Stimulated activated CD8-positive, alpha-beta memory T cell treated with anti-CD3 and anti-CD28 coated beads, Interleukin-15, amount 100 ng/mL, for 48 hours (primary cell): ENCODE measurements at places on chromosomes 7 and 10.

- no peak for DNase-seq
Measured at GRCh38 chr7:129771201-129771927, 159.8 kb downstream of the NRF1 start.

GRCh38 chr7:27973625-27974024 lies 207.0 kb downstream of the JAZF1 start:
- no peak for DNase-seq

- DNase-seq, result no peak
Measured at GRCh38 chr10:50480054-50481007, 143.4 kb downstream of the SGMS1 start.

- DNase-seq, result no peak
Measured at GRCh38 chr7:129556607-129557133, 54.3 kb downstream of the SMKR1 start.

GRCh38 chr7:134910968-134911367 lies 75.3 kb upstream of the AGBL3 start:
- DNase-seq, result no peak

- DNase-seq, result no peak
Measured at GRCh38 chr7:110283056-110283455, 807.9 kb upstream of the LRRN3 start.

DNA sequence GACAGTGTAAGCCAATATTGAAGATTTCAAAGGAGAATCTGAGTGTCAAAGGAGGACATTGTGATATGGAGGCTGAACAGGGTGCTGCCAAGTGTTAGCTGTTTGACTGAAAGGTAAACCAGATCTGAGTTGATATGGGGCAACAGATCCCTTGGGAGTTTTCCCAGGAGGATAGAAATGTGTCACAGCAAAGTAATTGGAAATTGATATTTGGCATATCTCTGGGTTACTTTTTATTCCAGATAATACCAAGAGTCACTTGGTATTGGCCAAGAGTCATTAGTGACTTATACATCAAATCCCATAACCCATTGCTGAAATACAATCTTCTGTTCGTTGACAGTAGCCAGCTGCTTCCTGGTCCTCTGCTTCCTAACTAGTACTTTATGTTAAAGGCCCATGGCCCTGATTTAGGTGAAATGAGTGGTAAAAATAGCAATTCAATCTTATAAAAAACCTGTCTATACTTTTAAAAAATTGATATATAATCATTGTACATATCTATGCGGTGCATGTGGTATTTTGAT lies 922.9 kb downstream of the LRMDA start:
- no peak for DNase-seq

- DNase-seq, result no peak
Measured at GRCh38 chr10:101103430-101103829, 27.7 kb upstream of the TLX1 start.

DNA sequence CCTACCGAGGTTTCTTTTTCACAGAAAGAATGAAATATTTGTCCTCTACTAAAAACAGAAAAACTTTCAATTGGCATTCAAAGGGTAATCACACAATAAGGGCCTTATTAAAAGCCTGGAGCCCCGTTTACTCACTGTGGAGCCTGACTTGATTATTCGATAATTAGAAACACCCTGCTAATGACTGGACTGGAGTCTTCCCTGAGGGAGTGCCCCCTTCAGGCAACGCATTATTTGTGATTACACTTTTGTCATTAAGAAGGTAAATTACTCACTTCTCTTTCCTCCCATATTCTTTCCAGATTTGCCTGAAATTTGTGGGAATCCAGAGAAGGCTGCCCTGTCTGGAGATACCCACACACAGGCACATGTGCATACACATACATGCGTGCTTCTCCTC lies 444.2 kb upstream of the NPVF start:
- DNase-seq, result no peak

GRCh38 chr10:11336722-11337162 lies 274.7 kb downstream of the USP6NL start:
- DNase-seq, result no peak
